ENCODE measurements at places on chromosomes 1 and 21.

DNA sequence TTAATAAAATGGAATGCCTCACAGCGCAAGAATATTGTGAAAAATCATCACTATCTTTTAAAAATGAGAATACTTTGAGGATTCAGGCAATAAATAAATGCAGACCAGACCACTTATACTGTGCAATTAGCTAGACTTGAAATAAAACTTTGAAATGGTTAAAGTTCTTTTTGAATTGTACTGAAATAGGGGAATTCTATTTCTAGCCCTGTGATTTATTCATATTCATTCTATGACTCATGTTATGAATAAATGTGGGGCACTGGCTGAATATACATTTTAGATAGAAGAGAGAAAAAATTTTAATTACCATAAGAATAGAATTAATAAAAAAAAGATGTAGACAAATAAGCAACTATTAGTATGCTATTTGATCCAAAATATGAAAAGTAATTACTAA, 16.4 kb upstream of the USP25 start:
- no peak for DNase-seq

DNA sequence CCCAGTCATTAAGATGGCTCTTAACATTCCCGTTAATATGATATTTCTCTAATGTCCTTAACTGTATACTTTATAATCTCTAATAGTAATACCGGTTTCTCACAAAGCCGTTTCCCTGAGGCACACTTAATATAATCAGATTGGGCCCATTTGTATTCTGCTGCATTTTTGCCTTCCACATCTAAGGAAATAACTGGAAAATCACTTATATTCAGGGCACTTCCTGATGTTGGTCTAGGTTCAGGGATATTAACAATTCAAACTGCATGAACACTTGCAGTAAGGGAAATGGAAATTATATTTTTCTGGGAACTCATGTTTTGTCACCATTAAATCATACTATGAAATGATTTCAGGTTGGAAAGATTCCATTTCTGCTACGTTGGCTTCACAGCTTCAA, 119.8 kb downstream of the TPR start:
- no peak for DNase-seq

DNA sequence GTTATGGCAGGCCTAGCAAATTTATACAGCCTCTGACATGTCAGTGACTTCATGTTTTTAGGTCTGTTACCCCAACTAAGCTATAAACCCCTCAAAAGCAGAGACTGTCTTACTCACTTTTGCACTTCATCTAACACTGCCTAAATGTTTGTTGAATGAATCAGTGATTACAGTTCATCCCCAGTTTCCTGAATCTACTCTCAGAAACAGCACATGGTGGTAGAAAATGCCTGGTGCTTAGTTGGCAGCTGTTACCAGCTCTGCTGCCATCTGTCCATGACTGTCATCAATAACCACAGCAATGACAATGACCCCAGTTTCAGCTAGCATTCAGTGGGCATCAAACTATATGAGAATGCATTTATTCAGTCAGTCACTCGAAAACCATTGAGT, 110.5 kb upstream of the SERBP1 start:
- no peak for DNase-seq

- DNase-seq: no peak
Measured at GRCh38 chr1:17075470-17076255, 21.8 kb upstream of the SDHB start.

DNA sequence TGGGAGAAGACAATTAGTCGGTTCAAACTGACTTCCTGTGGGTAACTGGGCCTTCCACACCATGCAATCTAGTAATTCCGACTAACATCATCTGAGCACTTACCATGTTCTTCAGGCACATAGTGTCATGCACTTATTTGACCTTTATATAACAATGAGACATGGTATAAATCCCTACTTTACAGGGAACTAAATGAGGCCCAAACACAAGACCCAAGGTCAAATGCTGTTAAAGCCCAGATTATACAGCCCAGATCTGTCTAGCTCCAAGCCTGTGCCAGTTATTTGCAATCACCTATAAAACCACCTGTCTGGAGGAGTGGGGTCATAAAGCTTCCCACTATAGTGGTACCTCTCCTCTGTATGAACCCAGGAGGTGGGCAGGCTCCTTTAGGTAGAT, 40.8 kb downstream of the JAK1 start:
- no peak for DNase-seq

GRCh38 chr1:212528501-212528900, 80.1 kb upstream of the ATF3 start:
- no peak for DNase-seq

GRCh38 chr1:36851595-36851994, 182.7 kb downstream of the GRIK3 start:
- DNase-seq: no peak

DNA sequence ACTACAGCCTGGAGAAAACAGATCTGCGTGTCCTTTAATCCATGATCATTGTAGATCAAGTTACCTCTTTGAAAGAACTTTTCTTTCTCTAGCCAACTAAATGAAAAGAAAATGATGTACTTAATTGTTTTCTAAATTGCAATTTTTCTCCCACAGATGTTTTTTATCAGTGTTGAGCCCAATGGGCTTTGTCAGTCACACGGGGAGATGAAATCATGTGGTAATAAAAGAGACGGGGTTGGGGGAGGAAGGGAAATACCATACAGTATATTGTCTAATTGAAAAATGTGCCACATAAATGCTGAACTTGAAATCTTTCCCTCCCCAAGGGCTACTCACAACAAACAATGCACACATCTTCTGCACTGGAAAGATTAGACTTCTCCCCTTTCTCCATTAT, 58.4 kb downstream of the NTMT2 start:
- DNase-seq: peak; percentile 83

DNA sequence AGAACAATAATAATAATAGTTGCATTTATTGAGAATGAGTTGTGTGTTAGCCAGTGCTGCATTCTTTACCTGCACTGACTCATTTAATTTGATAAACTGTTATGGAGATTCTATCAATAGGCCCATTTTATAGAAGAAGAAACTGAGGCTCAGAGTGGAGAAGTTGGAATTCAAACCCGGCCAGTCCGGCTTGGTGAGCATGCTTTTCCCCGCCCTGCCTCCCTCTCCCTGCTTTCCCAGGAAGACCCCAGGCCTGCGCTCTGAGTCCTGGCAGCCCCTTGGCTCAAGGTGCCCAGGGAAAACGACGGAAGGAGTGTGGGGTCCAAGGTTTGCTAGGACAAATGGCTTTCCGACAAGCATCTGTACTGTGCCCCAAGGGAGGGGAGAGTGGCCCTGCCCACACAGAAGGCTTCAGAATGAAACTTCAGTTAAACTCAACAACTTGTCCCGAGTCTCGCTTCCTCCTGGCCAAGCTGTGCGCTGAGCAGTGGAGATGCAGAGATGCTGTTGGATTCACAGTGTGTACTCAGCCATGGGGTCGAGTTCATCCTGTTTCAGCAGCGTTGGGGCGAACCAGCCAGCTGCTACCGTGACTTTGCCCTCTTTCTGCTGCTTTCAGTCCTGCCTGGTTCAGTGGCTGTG, 23.3 kb upstream of the PADI6 start:
- DNase-seq: no peak

DNA sequence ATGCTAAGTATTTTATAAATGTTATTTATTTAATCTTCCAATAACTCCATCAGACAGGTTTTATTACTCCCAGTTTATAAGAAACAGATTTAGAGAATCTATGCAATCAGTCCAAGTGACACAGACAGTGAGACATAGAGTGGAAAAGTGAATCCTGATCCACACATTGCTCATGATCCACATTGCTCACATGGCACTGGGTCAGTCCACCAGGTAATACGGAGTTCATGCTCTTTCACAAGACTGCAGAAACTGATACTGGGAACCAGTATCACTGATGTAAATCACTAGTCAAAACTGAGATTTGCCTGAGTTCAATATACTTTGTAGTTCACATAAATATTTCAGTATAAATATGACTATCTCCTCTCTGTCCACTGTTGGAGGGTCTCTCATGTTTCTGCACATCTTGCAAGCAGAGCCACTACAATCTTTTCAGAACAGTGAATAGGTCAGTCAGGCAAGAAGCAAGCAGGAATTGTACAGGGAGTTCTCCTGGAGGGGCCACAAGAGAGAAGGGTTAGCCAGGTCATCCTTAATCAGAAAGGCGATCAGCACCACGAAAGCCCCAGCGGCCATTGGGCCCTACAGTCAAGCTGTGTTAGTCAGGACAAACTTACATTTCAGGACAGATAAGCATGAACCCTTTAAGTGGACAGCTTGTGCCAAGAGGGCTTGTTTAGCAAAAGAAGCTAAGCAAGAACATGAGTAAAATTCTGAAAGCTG, 275.4 kb upstream of the NR5A2 start:
- no peak for DNase-seq

- DNase-seq: no peak
Measured at GRCh38 chr21:37683396-37684114, 232.7 kb downstream of the KCNJ6 start.

DNA sequence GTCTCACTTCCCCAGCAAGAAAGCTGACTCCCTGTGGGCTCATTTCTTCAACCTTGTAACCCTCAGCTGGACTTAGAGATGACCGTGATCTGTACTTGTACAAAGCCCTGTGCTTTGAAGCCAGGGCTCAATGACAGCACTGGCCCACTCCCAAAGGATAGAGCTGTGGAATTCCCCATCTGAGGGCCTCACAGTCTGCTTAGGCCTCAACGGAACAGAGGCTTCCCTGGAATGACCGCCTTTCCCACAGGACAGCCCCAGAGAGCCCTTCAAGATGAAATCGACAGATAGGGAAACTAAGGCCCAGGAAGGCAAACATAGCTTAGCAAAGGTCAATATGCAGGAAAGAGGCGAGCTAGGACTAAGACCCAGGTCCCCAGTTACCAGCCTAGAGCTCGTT, 11.5 kb downstream of the SLC9A1 start:
- DNase-seq: no peak

DNA sequence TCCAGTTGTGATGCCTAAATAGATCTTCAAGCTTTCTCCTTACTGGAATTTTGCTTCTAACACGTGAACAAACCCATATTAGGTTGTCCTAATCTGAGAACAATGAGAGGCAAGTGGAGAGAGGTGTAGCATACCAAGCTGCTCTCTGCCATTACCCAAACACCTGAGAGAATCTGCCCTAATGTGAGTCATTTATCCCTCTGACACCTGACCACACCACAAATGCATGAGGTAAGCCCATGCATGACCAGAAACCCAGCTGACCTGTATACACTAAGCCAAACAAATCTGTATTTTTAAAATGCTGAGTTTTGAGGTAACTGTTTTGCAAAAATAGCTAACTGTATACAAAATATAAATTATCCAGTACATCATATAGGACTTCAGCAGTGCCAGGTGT, 1458.1 kb upstream of the B3GALT2 start:
- DNase-seq: no peak

DNA sequence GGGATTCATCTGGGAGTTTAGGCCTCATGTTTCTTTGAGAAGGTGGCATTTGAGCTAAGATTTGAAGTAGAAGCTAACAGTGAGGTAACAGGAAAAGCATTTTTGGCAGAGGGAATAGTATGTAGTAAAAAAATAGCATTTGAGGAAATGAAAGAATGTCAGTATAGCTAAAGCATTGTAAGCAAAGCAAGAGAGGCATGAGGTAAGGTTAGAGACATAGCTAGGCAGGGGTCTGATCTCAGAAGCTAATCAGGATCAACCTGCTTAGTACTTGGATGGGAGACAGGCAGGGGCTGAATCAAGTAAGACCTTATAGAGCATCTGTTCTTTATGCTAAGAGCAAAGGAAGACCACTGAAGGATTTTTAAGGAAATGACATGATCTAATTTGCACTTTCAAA, 4.0 kb downstream of the POLR3C start:
- no peak for DNase-seq

GRCh38 chr1:2787163-2787911, 14.2 kb downstream of the TTC34 start:
- DNase-seq: no peak

- no peak for DNase-seq
Measured at GRCh38 chr1:169565335-169566271, 20.7 kb downstream of the F5 start.

DNA sequence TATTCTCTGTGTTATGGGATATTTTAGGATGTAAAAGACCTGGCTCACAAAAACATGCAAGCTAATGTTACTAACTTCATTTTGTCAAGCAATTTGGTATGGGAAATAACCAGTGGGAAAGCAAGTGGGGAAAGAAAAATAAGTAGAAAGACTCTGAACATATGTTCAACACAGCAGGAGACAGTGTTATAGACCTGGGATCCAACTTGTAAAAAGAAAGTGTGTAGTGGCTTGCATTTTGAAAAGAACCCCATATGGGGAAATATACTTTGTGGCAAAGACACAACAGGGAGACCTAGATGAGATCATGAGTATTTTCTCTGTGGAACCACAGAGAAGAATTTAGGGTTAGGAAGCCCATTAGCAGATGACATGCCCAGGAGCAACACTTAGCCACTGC, 212.7 kb upstream of the NRIP1 start:
- DNase-seq: no peak

- no peak for DNase-seq
Measured at GRCh38 chr1:96191165-96191564, 530.4 kb upstream of the PTBP2 start.
